ENCODE measurements at places on chromosomes 7 and 10.

DNA sequence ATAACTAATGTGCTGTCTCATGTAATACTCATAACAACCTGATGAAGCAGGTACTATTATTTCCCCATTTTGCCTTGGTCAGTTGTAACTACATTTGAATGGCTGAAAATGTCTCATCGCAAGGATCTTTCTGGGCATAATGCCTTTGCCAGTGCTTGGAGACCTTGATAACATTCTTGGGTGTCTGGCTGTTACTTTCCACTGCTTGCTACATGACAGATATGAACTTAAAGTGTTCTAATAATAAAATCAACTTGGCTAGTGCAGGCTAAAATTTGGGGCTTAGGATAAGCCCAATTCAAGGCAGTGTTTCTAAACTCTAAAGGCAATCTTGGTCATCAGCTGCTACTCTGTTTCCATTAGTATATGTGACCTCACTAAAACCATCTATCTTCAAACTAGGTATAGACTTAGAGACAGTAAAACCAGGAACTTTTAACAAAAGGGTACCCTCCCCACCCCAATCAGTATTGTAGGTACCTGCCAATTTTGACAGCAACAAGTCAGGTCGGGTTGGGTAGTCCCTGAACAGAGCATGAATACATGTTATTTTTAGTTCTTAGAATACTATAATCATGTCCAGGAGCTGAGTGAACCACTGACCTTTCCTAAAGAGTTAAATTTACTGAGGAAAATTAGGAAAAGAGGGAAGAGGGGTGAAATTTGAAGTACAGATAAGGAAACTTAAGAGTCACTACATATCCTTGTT lies 68.2 kb upstream of the AHR start:
- no peak for DNase-seq

DNA sequence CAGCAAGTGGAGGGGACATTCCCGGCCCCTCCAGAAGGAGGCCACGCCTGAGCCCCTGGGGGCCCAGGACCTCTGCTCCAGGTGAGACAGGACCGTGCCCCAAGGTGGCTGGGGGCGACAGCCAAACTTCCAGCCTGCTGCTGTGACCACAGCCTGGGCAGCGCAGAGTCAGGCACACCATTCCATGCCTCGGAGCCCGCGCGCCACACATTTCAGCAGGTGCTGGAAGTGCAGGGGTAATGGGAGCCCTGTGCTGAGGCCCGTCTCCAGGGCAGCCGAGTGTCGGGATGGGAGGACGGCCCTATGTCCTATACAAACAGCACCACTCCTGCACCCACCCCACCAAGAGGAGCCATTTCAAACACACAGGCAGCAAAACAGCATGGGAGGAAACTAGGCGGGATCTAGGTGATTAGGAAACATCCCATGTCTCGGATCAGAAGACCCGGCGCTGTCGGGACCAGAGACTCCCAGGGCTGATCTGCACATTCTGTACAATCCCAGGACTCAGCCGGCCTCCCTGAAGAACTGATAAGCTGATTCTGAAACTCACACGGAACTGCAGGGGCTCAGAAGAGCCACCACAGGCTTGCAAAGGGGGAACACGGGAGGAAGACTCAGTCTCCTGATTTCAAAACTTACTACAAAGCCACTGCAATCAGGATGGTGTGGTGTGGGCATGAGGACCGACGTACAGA lies 272.3 kb downstream of the ELFN1 start:
- DNase-seq, result no peak

DNA sequence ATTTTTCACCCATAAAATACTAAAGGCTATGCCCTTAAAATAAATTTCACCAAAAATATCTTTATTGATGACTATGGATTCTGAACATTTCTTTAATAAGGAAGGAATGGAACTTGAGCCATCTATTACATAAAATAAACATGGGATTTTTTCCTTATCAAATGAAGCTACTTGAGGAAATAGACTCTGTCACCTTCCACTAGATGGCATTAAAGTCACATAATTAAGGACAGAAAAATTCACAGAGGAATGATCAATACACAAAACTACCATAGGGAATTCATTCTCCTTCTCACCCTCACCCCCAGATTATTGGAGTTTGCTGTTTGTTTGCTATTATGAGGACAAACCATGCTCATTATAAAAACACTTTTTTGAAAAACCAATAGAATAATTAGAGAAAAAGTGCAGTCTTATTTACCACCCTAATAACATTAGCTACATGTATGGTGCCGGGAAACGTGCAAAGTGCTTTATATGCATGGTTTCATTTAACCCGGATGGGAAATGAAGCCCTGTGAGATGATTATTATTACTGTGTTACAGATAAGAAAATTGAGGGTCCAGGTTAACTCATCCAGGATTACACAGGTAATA lies 21.1 kb upstream of the FOXI2 start:
- no peak for DNase-seq

DNA sequence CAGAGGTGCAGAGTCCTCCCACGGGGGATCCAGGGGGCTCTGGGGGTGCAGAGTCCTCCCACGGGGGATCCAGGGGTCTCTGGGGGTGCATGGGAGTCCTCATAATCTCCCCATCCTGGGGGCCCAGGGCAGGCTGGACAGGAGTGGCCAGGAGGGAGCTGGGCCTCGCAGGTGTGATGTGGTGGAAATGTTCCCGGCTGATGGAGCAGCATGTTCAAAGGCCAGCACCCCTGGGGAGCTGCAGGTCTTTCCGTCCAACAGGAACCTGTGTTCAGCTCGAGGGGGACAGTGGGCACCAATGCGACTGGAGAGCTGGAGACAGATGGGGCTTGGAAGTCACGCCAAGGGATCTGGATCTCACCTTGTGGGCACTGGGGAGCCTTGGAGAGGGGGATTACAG lies 38.5 kb upstream of the PSMG3 start:
- DNase-seq, result no peak

DNA sequence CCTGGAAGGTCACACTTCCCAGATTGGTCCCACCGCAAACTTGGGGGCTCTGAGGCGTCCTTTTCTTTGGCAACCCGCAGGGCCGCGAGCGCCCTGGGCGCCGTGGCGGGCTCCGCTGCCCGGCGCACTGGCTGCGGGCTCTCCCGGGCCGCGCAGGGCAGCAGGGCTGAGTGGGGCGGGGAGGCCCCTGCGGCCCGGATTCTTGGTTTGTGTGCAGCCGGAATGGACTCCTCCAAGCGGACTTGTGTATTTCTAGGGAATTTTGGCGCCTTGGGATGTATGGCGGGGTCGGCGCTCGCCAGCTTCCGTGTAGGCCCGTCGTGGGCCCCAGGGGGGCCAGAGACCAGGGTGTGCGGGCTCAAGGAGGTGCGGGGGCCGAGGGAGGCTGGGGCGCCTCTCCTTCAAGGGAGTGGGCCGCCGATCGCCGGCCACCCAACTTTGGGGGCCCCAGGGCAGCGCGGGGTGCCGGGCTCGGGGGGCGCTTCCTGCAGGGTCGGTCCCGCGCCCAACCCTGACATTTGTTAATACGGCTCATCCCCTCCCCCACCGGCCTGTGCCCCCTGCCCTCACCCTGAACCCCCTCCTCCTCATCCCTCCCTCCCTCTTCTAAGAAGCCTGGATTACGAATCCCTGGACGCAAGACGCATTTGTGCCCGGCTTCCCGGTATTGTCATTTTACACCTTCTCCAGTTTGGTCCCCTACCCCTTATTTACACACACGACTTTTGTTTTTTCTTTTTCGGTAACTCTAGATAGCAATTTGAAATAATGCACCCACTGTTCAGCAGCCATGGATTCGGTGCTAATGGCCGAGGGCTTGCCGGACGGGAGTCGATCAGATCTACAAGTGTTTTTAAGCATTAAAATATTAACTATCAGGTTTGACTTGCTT lies 2.5 kb downstream of the TCF7L2 start:
- no peak for DNase-seq

DNA sequence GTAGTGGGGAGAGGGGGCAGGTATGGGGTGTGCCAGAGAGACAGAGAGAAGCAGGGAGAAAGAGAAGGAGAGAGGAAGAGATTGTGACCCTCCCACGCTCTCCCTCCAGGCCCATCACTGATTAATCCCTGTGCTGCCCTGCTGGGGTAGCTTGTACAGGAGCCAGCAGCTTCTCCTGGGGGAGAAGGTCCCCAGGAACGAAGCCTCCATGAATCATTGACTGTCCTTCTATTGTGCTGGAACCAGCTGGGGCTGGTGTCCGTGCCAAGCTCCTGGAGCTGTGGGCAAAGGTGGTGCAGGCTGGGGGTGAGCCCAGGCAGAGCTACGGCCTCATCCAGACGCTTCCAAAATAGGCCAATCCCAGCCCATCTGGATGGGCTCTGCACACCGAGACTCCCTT lies 20.9 kb downstream of the AQP1 start:
- DNase-seq, result no peak

- DNase-seq, result peak; percentile 23
These were observed 88.9 kb downstream of the WDFY4 start for GRCh38 chr10:48773580-48773979.

GRCh38 chr7:16091701-16092310 lies 329.5 kb downstream of the CRPPA start:
- DNase-seq, result no peak

DNA sequence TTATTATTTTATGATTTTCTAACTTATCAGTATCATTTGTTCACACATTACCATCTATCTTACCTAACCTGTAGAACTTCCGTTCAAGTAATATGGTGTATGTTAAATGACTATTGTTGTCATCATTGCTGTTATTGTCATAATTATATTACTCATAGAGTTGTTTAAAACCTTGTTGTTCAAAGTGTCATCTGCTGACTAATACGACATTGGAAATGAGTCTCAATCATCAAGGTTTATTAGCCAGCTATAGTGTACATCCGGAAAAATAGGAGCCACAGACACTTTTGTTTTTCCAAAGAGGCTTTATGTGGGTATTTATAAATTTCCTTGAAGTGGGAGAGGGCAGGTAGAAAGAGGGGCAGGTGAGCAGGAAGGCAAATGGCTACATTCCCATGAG lies 386.9 kb upstream of the LRRTM3 start:
- no peak for DNase-seq

DNA sequence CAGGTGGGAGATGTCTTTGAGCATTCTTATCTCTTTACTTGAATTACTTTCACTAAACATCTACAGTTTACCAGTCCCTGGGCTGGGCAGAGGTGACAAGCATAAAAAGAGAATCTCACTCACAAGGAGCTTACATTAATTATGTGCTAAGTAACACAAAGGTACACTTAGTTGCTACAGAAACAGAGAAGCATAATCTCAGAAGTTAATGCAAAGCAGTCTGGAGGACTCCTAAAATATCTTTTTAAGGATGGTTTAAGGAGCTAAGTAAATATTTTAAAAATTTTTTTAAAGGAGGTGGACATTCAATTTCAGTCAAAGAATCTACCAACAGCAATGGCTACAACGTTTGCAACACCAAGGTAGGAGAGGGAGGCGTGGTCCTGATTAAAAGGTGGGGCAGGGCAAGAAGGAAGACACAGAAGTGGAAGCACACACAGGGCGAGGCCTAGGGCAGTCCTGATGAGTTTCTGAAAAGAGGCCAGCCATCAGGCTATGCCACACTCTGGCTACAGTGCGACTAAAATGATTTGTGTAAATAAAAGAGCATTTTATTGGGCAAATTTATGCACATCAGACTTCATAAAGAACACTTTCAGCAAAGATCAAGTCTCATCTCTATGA lies 5.3 kb downstream of the LARP4B start:
- DNase-seq, result no peak

DNA sequence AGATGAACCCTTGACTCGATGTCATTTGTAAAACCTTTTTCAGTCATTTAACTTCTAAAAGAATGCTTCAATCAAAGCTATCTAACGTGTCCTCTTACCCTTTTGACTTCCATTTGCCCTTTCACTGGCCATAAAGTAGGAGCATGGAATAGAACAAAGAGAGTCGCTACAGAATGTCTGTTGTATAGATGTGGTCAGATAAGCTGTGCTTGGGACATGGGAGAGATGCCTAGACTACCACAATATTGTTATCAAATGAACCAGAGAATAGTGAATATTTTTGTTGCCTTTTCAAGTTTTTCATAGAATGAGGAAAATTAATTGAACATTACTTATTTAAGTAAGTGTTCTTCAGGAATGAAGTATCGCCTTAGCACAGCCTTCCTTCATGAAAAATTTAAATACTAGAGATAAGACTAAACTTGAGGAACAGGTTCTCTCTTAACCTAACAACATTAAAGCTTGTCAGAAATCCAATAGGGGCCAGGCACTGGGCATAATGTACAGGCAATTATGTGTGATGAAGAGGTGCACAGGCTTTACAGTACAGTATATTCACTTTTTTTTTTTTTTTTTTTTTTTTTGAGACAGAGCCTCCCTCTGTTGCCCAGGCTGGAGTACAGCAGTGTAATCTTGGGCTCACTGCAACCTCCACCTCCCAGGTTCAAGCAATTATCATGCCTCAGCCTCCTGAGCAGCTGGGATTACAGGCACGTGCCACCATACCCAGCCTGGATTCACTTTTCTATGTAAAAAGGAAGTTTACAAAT lies 7.5 kb upstream of the KMT2E start:
- no peak for DNase-seq

DNA sequence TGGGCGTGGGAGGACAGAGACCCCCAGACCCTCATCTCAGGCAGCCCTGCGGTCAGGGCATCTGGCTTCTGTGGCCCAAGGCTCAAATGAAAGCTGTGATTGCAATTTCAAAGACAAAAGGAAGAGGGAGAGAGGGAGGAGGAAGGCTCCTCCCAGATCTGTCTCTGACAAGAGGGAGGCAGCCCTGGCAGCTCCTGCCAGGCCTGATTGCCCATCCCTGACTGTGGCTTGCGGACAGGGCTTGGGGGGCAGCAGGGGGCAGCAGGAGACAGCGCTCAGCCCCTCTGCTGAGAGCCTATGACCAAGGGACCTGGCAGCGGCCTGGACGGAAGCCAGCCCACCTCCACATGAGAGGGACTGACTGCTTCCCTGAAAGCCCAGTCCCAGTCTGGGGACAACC lies 91.8 kb downstream of the PTPRN2 start:
- peak; percentile 12 for DNase-seq

GRCh38 chr10:102712089-102712488 lies 2.1 kb downstream of the ARL3 start:
- no peak for DNase-seq

DNA sequence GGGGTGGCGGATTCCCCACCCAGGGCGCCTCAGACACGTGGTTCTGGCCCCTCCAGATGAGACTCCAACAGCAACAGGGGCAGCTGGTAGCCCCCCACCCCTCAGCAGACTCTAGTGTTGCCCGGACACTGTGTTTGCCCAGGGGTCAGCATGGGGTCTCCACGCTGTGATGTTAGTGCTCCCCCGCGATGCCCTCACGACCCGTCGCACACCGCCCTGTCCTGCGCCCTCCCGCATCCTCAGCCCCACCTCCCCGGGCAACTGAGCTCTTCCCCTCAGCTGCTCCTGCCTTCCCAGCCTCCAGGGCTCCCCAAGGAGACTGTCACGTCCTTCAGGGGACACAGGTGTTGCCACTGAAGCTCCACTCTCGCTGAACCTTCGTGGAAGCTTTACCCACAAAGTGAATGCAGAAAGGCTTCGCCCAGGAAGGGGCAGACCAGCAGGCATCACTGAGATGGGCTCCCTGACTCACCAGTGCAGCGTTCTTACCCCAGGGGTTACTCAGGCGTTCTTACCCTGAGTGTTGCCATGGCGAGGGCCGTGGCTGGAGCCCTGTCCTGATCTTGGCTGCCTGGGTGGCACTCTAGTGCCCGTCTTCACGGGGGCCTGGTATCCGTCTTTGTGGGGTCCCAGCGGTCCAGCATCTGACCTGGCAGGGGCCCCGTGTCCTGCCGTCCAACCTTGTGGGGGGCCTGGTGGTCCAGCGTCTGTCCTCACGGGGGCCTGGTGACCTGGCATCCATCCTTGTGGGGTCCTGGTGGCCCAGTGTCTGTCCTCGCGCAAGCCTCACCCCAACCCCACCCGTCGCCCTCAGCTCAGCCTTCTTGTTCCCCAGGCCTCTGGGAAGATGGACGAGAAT lies 14.6 kb downstream of the DPYSL4 start:
- DNase-seq, result no peak

Measured in DND-41 (cell line).